ENCODE measurements at places on chromosomes 4 and X. TPM values are rescaled to one million over a fixed set of nuclear protein-coding genes. Genes with fewer than 3 reads are reported as not detected.

The GLRA3 gene
- not detected for total RNA-seq

The CTAG2 gene
- not detected for total RNA-seq

The USP26 gene
- not detected for total RNA-seq

The HPGDS gene
- total RNA-seq = 1.8 TPM

The CCDC110 gene
- total RNA-seq = 0.69 TPM

The GATA1 gene
- total RNA-seq = not detected

The SULT1B1 gene
- 115 TPM for total RNA-seq

The USP51 gene
- 0.80 TPM for total RNA-seq

The HTRA3 gene
- 18.5 TPM for total RNA-seq

The PCYT1B gene
- 0.39 TPM for total RNA-seq

The ATP2B3 gene
- 0.07 TPM for total RNA-seq

The UGT8 gene
- 21.7 TPM for total RNA-seq

The MEPE gene
- not detected for total RNA-seq

The PAGE4 gene
- total RNA-seq = not detected

The TLR6 gene
- total RNA-seq = 2.3 TPM

The ARHGAP36 gene
- total RNA-seq = not detected

The GRIPAP1 gene
- total RNA-seq = 48.9 TPM

The KCNIP4 gene
- 2.4 TPM for total RNA-seq

The GPR50 gene
- not detected for total RNA-seq

The SNCA gene
- 17.9 TPM for total RNA-seq

The SYP gene
- total RNA-seq = 12.2 TPM

The SLC16A2 gene
- 2.3 TPM for total RNA-seq

The SUPT20HL2 gene
- total RNA-seq = 0.12 TPM

The BEX1 gene
- total RNA-seq = 7.3 TPM

The NEIL3 gene
- total RNA-seq = 1.4 TPM

The F8A3 gene
- total RNA-seq = 5.0 TPM

The GPRASP1 gene
- 3.4 TPM for total RNA-seq

The MSANTD1 gene
- 1.3 TPM for total RNA-seq

The CYSLTR1 gene
- total RNA-seq = 1.6 TPM

The KLKB1 gene
- 1.5 TPM for total RNA-seq

The PI4K2B gene
- 14.3 TPM for total RNA-seq

The PLS3 gene
- 9.7 TPM for total RNA-seq
